Hepatocyte (in vitro differentiated cells): ENCODE measurements at places on chromosomes 11 and 22. TPM values are rescaled to one million over a fixed set of nuclear protein-coding genes. Genes with fewer than 3 reads are reported as not detected.

DNA sequence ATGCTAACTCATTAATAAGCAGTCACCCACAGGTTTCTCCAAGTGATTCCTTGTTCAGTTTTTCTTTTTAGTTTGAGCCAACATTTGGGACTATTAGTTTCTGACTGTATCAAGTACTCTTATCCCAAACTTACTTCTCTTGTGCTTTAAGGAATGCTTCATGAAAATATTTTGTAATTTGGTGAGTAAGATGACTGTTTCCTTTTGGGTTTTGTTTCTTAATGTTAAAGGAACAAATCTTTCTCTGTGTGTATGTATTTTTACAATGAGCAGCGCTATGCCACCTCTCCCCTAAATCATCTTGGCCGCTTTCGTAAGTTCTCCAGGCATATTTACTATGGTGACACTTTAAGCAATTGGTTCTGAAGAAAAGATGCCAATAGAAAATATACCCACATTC is 72.4 kb downstream of the LDLRAD3 start:
- no peak overlapping the region for H3K4me3 ChIP-seq
- H3K4me1 ChIP-seq = peaks cover 3% of the 10 kb centered on the region
- H3K27me3 ChIP-seq = no peaks in the 10 kb centered on the region
- no peak for DNase-seq
- H3K36me3 ChIP-seq = no peaks in the 10 kb centered on the region

DNA sequence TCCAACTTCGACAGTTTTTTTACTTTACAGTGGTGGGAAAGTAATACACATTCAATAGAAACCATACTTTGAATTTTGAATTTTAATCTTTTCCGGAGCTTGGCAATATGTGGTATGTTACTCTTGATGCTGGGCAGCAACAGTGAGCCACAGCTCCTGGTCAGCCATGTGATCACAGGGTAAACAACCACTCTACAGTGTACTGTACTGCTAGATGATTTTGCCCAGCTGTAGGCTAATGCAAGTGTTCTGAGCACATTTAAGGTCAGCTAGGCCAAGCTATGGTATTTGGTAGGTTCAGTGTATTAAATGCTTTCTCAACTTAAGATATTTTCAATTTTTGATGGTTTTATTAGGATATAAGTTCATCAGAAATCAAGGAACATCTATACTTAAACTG is 48.7 kb upstream of the GRIK4 start:
- no peaks in the 10 kb centered on the region for H3K4me1 ChIP-seq
- DNase-seq = no peak
- no peak overlapping the region for H3K4me3 ChIP-seq
- H3K27ac ChIP-seq = no peak overlapping the region

DNA sequence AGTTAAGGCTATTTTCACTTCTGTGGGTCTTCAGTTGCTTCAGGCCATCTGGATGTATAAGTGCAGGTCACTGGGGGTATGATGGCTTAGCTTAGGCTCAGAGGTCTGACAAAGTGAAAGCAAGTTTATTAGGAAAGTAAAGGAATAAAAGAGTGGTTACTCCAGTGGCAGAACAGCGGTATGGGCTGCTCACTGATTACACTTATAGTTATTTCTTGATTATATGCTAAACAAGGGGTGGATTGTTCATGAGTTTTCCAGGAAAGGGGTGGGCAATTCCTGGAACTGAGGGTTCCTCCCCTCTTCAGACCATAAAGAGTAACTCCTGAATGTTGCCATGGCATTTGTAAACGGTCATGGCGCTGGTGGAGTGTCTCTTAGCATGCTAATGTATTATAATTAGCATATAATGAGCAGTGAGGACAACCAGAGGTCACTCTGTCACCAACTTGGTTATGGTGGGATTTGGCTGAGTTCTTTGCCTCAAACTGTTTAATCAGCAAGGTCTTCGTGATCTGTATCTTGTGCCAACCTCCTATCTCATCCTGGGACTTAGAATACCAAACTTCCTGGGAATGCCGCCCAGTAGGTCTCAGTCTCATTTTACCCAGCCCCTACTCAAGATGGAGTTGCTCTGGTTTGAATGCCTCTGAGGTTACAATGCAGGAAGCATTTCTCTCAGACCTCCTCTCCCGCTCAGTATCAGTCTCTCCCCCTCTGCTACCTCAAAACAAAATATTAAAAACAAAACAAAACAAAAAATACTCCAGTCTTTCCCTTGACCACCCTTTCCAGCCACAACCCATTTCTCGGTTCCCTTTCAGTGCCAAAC is 106.6 kb upstream of the SLC22A12 start:
- no peak overlapping the region for H3K4me3 ChIP-seq
- no peaks in the 10 kb centered on the region for H3K36me3 ChIP-seq
- H3K27me3 ChIP-seq = peaks cover 12% of the 10 kb centered on the region
- no peak overlapping the region for H3K27ac ChIP-seq

- no peaks in the 10 kb centered on the region for H3K36me3 ChIP-seq
- peaks cover 5% of the 10 kb centered on the region for H3K27me3 ChIP-seq
- peak overlapping the region; percentile 36 for H3K27ac ChIP-seq
Observed at GRCh38 chr11:63491636-63492372, 837 bp upstream of the PLAAT5 start.

The GUCY1A2 gene
- 8.4 and 9.1 TPM in 2 replicates for total RNA-seq

The OR8H1 gene
- total RNA-seq = not detected in 2 replicates

The OR51A2 gene
- not detected in 2 replicates for total RNA-seq

DNA sequence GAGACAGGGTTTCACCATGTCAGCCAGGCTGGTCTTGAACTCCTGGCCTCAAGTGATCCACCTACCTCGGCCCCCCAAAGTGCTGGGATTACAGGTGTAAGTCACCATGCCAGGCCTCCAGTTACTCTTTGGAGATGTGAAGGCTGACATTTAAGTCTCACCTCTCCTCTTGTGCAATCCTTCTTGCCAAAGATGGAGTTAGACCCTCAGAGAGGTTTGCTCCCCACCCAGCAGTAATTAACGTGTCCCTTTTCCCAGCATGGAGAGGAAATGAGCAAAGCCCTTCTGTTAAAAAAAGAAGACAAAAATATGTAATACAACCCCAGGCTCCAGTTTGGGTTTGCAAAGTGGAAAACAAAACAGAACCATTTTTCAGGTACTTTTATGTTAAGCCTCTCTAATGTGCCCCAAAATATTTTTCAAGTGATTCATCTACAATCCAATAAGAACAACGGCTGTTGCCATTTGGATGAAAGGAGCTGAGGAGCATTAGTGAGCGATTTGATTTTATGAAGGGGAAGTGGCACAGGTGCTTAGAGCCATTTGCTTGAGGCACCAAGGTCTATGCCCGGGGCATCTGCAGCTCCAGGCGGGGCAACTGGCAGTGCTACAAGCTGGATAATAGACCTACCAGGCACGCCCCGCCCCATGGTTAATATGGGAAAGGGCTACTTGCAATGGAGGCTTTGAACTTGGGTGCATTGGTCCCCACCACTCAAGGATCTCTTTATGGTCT is 57.2 kb downstream of the GRIK4 start:
- no peak for DNase-seq
- peaks cover 13% of the 10 kb centered on the region for H3K4me1 ChIP-seq
- H3K27ac ChIP-seq = no peak overlapping the region
- H3K36me3 ChIP-seq = no peaks in the 10 kb centered on the region
- no peak overlapping the region for H3K4me3 ChIP-seq
- peaks cover 20% of the 10 kb centered on the region for H3K27me3 ChIP-seq

The PTPN5 gene
- 0.40 and 0.90 TPM in 2 replicates for total RNA-seq

The SPDYC gene
- total RNA-seq = not detected in 2 replicates

GRCh38 chr11:122330279-122330965 is 214.4 kb upstream of the BLID start:
- no peak overlapping the region for H3K4me3 ChIP-seq
- no peak for DNase-seq
- H3K36me3 ChIP-seq = no peaks in the 10 kb centered on the region
- H3K4me1 ChIP-seq = no peaks in the 10 kb centered on the region

DNA sequence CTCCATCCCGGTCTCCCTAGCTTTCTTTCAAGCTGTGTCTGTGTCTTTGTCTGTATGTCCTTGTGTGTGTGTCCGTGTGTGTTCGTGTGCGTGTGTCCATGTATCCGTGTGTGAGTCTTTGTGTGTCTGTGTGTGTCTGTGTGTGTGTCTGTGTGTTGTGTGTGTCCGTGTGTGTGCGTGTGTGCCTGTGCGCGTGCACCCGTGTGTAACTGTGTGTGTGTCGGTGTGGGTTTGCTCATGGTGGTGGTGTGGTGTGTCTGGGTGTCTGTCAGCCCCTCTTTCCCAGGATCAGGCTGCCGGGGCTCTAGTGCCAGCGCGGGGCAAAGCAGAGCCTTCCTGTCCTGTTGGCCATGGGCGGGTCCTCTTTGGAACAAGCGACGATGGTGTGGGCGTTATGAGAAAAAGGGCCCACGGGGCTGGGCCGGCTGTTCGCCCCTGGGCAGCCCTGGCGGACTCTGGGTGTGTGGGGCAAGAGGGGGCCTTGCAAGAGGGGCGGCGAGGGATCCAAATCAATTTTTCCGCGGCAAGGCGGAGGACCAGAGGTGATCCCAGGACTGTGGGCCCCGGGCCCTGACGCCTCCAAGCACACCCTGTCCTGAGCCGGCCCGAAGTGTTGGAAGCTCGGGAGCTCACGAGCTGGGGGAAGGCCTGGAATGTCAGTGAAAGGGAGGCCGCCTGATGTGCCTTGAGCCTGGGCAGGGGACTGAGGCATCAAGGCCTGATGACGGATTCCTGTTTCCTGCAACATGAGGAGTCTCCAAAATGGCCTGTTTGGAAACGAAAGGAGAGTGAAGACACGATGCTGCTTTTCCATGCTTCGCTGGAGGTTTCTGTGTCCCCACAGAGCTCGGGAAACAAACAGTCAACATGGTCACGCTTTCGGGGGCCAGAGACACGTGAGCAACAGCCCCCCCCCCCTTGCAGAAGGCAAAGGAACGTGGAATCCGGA is 3929.2 kb upstream of the OR11H1 start:
- no peak overlapping the region for H3K4me3 ChIP-seq
- no peaks in the 10 kb centered on the region for H3K4me1 ChIP-seq
- no peaks in the 10 kb centered on the region for H3K36me3 ChIP-seq
- no peak for DNase-seq

DNA sequence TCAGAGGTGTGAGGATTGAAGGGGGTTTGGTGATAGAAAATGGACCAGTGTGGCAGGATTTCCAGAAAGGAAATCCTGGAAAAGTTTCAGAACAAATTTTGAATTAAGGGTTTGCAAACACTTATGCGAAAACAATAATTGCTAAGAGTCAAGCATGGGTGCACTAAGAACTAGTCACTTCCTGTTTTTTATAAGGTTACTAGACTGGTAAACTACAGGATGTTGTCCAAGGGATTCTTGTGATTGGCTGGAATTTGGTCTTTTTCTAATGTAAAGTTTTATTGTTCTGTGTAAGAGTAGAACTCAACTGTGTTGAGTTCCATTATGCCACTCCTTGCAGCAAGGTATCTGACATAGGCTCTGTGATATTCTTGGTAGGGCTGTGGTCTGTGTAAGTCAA is 54.1 kb downstream of the LIF start:
- no peak overlapping the region for H3K4me3 ChIP-seq
- no peak overlapping the region for H3K27ac ChIP-seq
- no peaks in the 10 kb centered on the region for H3K27me3 ChIP-seq
- no peak for DNase-seq
- H3K4me1 ChIP-seq = peaks cover 27% of the 10 kb centered on the region

DNA sequence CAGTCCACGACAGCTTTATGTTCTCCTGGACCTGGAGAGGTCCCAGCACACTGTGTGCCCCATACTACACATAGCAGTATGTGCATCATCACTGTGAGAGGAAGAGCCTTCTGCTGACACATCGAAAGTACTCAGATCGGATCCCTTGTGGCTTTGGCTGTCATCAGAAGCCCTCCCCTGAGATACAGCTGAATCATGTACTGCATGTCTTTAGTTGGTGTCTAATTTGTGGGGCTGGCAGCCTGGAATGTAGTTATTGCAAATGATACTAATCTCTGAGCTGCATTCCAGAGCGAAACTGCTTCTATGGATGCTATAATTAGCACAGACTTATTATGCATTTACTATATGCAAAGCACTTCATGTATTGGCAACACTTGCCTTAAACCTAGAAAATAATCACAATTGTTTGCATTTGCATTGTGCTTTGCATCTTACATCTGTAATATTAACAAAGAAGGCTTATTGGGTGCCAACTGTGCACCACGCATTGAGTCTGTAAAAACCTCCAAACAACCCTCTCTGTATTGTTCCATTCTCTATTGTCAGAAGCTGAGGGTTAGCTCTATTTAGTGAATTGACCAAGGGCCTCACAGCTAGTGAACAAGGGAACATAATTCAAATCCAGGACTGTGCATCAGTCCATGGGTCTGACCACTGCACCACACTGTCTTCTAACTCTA is 89.2 kb upstream of the CRTAM start:
- H3K27ac ChIP-seq = no peak overlapping the region
- no peaks in the 10 kb centered on the region for H3K27me3 ChIP-seq
- no peak overlapping the region for H3K4me3 ChIP-seq
- H3K4me1 ChIP-seq = peaks cover 10% of the 10 kb centered on the region
- no peaks in the 10 kb centered on the region for H3K36me3 ChIP-seq
- no peak for DNase-seq

DNA sequence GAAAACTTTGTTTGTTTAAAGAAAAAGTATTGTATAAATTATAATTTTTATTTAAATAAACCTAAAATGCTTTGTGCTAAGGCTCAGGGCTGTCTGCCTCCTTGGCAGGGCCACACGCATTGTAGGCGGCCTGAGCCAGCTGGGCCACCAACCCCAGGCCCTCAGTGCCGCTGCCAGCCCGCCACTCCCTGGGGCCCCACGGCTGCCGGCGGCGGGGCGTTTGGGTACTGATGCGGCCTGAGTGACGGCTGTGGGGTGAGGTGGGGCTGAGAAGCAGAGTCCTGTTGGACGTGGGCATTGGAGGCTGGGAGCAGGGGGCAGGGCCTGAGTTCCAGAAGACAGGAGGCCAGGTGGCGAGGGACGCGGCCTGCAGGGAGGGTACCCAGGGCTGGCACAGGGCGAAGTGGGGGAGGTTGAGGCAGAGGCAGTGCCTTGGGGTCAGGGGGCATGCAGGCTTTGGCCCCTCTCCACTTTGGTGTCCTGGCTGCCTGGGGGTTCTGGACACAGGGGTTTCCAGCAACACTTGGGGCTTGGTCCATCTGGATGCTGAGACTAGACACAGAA is 58.3 kb downstream of the CERK start:
- no peak for DNase-seq
- no peaks in the 10 kb centered on the region for H3K27me3 ChIP-seq
- H3K4me1 ChIP-seq = no peaks in the 10 kb centered on the region
- H3K4me3 ChIP-seq = no peak overlapping the region
- H3K36me3 ChIP-seq = no peaks in the 10 kb centered on the region

GRCh38 chr22:42939451-42939881 is 75.5 kb downstream of the PACSIN2 start:
- no peak overlapping the region for H3K4me3 ChIP-seq
- H3K4me1 ChIP-seq = peaks cover 42% of the 10 kb centered on the region
- no peaks in the 10 kb centered on the region for H3K27me3 ChIP-seq
- H3K27ac ChIP-seq = peak overlapping the region; percentile 88
- no peak for DNase-seq

The MIAT gene
- 1.00 and 1.1 TPM in 2 replicates for total RNA-seq

GRCh38 chr22:46455446-46455845 is 82.0 kb downstream of the CELSR1 start:
- H3K4me1 ChIP-seq = peaks cover 21% of the 10 kb centered on the region
- no peak for DNase-seq
- H3K4me3 ChIP-seq = no peak overlapping the region
- H3K27ac ChIP-seq = no peak overlapping the region
- no peaks in the 10 kb centered on the region for H3K36me3 ChIP-seq
